ENCODE measurements at places on chromosomes 16 and 17.
A peak's percentile ranks its signal among the peaks of the same experiment; 100 is the strongest.

GRCh38 chr17:71522383-71522782 is 598.4 kb upstream of the SOX9 start:
- DNase-seq = no peak

- DNase-seq = peak; percentile 40
Observed at GRCh38 chr16:21156767-21157467, 1.6 kb upstream of the LDAF1 start.

DNA sequence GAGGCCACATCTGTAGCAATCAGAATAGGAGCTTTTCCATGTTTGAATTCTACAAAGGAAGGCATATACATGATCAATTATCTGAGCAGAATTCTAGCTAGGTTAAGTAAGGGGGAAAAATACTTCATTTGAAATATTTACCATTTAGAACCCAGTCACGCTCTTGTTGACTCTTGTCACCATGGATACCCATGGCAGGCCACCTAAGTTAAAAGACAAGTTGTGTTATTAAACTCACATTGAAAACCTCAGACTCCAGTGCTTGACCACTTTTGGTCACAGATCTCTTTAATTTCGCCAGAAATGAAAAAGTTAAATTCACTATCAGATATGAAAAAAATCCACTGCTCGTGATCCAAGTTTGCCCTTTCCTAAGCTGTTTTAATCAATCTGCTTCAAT is 4.1 kb downstream of the DDX5 start:
- DNase-seq = no peak

DNA sequence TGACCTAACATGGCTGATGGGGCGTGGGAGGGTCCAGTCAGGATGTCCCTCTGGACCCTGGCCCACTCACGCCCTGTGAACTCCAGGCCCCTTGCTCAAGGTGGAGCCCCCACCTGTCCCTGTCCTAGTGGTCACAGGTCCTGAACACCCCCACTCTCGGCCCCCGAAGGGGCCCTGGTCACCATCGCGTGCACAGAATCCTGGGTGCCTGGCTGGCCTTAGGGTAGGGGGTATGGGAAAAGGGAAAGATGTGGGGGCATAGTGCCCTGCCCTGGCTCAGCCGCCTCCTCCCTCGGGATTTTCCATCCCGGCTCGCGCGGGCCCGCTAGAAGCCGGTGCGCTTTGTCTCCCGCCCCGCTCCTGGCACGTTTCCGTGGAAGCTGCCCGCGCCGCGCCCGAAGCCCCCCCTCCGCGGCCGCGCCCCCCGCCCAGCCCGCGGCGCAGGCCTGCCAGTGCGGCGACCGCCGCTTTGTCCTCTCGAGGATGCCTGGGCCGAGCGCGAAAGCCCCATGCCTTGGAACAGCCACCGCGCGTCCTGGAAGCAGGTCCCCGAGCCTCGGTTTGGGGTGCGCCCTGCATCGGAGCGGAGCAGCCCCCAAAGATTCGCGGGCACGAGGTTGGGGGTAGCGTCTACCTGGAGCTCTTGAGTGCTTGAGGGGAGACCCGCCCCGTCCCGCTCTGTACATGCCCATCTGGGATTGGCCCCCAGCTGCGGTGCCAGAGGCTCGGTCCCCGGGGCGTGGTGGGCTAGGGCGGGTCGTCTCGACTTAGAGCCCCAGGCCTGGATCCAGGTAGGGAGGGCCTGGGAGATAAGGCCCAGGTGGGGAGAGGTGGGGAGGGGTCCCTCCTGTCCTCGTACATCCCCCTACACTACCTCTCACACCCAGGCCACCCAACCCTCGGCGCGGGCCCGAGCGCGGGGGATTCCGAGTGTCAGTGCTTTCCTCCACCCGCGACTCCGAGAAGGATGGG is 1.3 kb downstream of the SMPD3 start:
- no peak for DNase-seq

DNA sequence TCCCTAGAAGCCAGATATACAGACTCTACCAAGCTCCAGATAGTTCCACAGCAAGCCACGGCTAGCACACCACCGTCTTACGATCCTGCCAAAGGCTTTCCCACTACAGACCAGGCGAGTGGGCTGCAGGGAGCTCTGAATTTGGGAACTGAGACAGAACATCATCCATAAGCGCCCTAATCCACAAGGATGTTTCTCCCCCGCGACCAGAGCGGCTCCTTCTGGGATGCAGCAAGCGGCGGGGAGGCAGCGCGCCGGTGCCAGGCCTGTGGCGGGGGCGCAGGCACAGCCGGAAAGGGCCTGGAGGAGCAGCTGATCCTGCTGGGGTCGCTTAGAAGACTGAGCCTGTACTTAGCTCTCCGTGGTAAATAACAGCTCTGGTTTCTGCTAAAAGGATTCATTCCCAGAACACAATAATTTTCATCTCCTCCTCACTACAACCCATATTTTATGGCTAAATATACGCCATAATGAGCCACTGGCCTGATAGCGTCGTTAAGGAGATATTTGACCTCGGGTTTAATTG is 16.2 kb upstream of the FOXF1 start:
- no peak for DNase-seq

DNA sequence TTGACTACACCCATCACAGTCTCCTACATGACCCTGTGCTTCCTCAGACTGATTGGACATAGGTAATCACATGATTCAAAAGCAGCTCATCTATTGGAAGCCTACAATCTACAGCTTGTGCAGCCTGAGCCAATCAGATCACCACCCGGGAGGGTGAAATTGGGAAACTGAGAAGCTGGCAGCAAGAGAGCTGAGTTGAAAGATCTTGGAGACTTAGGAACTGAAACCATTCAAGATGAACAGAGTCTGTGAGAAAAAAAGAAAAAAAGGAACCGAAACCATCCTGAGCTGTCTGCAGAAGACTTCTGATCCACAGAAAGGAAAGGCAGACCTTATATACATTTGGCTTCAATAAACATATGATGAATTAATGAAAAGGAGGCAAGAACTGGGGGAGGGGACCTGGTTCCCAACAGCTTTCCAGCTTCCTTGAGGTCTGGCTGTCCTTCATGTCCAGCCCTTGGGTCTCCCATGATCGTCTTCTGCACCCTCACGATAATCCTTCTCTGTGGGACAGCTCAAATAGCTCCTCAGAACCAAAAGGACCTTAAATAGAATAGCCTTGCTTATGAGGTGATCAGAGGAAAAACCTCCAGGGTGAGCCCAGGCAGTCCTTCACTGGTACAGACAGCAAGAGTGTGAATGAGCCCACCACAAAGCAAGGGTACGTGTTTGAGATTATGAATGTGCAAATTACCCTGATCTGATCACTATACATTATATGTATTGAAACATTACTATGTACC is 32.6 kb downstream of the PLXDC1 start:
- peak; percentile 85 for DNase-seq

- peak; percentile 59 for DNase-seq
Observed at GRCh38 chr17:73166731-73167581, 2.1 kb downstream of the SSTR2 start.
